Activated CD4-positive, CD25-positive, alpha-beta regulatory T cell (primary cell): ENCODE measurements at places on chromosomes 1 and 21.

DNA sequence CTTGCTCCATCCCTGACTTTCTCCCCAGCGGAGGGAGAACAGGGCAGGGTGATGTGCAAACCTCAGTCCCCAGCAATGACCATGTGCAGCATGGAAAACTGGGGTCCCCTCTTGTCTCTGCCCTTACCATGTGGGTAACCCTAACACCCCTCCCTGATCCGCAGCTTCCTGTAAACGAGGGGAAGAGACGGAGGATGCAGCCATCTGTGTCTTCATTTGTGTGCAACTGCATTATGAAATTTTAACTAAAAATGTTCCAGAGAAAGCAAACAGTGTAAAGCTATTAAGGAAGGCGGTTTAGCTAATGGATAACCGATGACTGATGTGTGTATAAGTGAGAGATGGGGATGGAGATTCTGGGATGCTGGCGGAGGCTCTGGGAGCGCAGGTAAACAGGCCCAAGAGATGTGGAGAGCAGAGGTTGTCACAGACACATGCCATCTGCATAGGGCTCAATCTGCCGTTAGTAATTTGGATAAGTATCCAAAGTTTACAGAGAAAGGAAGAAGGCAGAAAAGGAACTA is 206.6 kb downstream of the DSCAM start:
- no peak for DNase-seq

GRCh38 chr1:191065771-191066170 is 588.1 kb upstream of the BRINP3 start:
- no peak for DNase-seq

DNA sequence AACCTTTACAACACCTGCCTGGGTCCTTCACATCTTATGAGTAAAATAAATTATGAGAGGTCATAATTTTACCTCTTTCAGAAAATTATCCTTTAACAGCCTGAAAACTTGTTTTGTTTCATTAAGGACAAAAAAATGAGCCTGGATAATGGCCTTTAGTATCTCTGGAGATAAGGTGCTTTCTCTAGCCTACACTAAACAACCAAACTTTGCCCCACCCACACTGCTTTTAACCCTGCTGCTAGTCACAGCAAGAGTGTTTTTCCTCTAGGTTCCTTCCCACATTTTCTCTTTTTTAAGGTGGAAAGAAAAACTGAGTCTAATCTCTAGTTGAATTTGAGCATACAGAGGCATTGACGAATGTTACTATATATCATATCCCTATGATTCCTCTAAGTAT is 101.7 kb upstream of the KRTAP19-8 start:
- DNase-seq = no peak

GRCh38 chr1:89739844-89740216 is 81.0 kb upstream of the LRRC8D start:
- DNase-seq = no peak

GRCh38 chr1:67755619-67756018 is 70.6 kb downstream of the GADD45A start:
- DNase-seq = no peak

DNA sequence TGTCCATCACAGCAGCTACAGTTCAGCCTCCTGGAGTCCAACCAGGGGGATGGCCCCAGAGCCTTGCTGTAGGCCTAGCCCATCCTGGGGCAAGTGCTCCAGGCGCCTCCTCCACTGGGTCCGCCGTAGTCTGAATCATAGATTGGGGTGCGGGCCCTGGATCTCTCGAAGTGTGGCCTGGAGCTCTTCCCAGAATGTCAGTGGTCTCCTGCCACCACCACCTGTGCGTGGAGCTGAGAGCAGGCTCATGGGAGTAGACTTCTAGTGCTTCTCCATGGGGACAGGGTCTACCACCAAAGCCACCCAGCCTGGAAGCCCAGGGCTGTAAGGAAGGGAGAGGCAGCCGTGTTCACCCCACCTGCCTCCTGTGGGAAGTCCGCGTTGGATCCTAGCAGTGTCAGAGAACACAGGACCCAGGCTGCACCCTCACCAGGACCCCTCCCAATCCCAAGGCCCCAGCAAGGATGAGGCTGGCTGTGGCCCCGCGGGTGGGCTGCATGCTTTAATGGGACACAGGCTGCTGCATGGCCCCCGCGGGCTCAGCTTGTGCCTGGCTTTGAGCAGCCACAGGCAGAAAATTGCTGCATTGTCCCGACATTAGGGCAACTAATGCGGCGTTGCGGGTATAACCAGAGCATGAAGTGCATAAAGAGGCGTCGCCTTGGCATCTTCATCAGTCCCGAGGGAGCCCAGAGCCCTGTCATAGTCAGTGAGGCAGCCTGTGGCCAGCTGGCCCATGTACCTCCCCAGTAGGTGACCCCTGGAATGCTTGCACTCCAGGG is 735 bp upstream of the HES3 start:
- no peak for DNase-seq

DNA sequence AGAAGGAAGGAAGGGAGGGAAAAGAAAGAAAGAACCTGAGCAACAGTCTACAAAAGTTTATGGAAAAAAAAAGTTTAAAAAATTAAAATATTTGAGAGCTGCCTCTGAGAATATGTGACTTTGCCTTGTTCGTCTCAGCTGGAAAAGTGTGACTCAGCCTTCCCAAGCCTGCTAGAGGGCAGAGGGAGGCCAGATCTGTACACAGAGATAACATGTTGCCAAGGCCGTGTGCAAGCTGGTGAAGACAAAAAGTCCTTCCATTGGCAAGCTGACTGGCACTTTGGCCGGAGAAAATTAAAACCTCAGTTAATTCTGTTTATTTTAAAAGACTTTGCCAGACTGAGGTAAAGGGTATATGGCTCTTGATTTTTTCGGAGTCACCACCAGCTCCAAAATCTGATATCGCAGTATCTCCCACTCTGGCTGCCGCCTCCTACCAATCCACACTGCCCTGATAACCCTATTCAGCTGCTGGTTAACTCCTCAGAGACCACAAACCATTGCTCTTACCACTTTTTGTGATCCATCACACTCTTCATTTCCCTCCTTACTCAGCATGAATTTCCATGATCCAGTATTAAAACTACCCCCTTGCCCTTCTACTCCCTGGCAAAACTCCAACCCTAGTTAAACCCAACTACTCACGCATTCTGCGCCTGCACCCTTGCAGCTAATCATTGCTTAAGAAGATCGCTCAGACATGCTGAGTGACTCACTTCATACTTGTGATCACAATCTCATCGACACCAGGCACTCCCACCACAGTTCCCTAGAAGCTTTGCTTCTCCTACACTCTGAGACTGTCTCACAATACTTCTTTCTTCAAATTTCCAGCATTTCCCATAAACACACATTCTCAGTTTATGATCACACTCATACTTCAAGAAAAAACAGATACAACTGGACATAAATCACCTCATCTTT is 5.7 kb upstream of the PPP1R15B start:
- DNase-seq = no peak
